ENCODE measurements at places on chromosomes 4 and X.

GRCh38 chr4:142291299-142292050 lies 554.6 kb downstream of the INPP4B start:
- no peak for DNase-seq

DNA sequence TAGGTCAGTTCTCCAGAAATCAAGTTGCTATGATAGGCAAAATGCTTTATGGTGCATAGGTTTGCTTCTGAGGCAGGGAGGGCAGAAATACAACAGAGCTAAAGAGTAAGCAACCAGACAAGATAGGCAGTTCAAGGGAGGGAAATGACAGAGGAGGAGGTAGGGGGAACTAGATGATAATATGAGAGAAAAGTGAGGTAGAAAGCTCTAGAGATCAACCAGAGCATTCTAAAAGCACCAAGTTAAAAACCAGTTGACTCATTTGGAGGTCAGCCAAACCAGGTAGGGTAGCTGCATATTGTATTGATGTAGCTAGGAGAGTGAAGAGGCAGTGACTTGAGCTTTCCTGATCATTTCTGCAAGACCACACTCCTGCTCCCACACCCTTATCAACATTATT lies 49.0 kb upstream of the SLC16A2 start:
- DNase-seq, result no peak

- no peak for DNase-seq
Measured at GRCh38 chr4:124409044-124409443, 303.5 kb downstream of the ANKRD50 start.

DNA sequence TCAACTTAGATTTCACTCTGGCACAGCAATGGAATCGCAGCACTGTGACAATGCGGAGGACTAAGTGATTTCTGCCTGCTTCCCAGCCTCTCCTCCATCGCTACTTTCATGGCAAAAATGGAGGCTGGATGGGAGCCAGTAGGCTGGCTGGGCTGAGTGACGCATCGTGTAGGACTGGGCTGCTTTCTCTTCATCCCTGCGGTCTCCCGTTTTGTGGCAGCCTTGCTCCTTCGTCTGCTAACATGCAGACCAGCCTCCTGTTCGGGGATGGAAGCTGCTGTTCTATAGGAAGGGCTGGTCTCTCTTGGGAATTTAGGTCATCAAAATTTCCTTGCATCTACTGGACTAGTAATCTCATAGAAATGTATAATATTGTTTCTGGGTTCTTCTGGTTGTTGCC lies 15.8 kb upstream of the RGS12 start:
- DNase-seq, result peak; percentile 11

DNA sequence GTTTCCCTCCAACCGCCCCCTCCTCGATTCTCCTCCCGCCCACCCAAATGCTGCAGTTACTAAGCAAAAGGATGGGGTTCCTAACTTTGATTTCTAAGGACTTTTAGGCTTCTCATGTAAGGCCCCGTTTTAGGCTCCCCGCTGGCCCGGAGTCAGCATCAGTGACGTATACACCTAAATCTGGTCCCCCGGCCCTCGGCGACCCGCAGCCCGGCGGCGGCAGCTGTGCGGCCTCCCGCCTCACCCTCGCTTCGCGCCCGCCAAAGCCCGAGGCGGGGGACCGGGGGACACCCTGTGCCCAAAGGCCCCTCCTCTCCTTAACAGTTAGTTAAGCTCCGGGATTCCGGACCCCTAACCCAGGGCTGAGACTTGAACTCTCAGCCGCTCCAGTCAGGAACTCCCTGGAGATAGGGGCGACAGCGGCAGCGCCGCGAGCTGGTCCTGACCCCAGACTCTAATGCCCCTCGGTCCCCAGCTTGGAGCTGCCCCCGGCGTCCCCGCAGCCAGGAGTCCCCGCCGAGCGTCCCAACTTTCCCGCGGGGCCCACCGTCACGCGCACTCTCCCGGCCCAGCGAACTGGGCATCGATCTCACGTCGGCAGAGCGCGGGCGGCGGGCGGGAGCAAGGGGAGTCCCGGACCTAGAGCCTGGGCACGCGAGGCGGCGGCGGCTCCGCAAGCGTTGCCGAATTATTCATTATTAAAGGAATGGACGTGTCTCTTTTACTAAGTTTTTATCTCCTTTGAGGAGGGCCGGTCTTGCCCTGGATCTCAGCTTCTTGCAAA lies 1.5 kb upstream of the NR3C2 start:
- DNase-seq, result peak; percentile 79

DNA sequence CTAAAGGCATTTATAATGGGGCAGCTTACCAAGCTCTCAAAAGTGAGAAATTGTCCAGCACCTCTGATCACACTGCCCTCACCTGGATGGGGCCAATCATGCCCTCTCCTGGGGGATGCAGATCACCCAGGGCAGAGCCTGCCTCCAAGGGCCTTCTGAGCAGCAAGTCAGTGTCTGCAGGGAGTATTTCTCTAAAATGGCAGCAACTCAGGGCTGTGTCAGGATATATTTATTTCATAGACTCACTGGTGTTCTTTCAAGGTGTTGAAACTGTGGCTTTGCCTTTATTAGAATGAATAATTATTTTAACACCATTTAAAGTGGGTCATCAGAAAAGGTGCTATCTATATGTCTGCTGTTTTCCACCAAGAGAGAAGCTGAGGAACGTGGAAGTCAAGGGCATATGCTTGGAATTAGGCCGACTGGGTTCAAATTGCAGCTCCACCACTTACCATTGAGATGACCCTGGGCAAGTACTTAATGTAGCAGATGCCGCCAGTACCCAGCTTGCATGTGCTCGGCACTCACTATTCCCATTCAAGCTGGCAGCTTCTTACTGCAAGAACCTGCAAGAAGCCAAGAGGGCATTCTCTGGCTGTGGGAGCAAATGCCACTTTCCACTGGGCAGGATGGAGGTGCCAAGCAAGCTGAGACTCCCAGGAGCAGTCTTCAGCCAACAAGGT lies 590.0 kb downstream of the BCOR start:
- no peak for DNase-seq

DNA sequence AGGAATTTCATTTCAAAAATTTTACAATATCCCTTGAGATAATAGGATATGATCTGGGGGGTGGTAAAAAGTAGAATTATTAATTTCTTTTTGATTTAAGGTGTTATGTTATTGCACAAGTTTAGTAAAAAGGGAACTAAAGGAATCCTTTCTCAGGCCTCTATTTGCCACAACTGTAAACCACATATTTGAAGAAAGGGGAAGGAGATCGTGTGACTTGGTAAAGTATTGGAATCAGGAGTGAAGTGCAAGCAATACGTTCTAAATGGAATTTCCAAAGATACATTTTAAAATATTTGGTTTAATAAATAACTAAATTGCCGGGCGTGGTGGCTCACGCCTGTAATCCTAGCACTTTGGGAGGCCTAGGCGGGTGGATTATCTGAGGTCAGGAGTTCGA lies 35.3 kb upstream of the SCRG1 start:
- no peak for DNase-seq

DNA sequence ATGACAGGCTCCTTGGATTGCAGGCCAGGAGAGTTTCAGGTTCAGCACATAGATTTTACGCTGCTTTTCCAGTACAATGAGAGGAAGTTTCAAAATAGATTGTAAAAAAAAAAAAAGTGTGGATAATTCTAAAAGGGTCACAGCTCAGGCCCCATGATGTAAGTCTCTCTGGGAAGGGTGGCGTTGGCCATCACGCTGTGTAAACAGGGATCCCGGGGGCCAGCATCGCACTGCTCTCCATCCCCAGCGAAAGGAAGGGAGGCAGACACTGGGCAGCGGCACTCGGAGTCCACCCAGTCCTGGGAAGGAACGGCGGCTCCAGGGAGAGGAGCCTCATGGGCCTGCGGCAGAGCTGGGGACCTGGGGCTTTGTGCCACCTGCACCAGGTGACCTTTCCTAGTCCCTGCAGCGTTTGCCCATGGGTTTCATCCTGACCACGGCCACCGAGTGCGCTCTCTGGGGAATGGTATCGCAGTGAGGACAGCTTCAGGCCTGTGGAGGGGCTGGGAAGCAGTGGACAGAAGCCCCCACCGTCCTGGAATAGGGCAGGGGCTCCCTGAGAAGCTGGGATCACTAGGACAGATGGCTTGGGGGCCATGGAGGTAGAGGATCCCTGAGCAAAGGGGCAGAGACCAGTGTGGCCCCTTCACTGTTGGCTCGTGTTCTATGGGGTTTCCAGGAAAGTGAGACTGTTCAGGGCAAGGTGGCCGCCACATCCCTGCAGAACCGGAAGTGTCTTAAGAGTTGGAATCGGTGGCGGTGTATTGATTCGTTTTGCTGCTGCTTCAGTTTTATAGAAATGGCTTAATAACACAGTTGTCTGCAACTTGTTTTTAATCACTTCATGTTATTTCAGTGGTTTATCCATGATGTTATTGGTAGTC lies 38.9 kb downstream of the RGS12 start:
- DNase-seq, result peak; percentile 37

- DNase-seq, result no peak
Measured at GRCh38 chr4:107828315-107829090, 3.8 kb downstream of the SGMS2 start.

- no peak for DNase-seq
Measured at GRCh38 chr4:83660578-83660977, 124.7 kb downstream of the GPAT3 start.

DNA sequence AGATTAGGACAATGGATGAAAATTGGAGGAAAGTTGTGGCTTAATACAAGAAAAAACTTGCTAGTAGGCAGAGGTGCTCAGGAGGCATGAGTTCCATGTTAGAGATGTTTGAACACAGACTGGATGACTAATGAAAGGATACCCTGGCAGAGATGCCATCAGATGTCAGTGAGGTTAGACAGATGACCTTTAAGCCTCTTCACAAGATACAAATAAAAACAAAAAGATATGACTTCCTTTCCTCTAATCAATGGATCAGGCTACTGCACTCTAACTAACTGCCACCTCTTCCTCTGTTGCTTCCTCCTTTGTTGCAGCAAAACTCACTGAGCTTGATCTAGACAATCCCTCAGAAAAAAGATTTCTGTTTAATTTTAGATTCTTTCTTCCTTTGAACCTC lies 14.7 kb downstream of the STAP1 start:
- no peak for DNase-seq

GRCh38 chr4:6781561-6781960 lies 966 bp upstream of the KIAA0232 start:
- peak; percentile 56 for DNase-seq

GRCh38 chr4:998096-998691 lies 5.0 kb upstream of the SLC26A1 start:
- DNase-seq, result no peak

- no peak for DNase-seq
Measured at GRCh38 chr4:153295131-153295755, 49.2 kb upstream of the MND1 start.

DNA sequence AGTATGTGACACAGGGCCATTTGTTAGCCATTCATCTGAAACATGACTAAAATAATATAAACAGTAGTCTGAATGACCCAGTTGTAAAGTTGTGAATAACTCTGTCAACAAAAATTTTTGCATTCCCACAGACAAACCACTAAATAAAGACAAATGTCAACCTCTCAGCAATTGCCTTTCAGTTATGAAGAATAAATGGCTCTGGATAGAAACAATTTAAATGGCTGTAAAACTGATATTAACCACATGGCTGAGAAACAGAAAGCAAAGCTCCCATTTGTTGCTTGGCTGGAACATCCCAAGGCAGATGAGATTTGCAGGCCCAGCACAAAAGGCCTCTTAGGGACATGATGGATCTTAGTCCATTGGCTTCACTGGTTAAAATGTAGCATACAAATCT lies 296.3 kb downstream of the GALNTL6 start:
- no peak for DNase-seq

DNA sequence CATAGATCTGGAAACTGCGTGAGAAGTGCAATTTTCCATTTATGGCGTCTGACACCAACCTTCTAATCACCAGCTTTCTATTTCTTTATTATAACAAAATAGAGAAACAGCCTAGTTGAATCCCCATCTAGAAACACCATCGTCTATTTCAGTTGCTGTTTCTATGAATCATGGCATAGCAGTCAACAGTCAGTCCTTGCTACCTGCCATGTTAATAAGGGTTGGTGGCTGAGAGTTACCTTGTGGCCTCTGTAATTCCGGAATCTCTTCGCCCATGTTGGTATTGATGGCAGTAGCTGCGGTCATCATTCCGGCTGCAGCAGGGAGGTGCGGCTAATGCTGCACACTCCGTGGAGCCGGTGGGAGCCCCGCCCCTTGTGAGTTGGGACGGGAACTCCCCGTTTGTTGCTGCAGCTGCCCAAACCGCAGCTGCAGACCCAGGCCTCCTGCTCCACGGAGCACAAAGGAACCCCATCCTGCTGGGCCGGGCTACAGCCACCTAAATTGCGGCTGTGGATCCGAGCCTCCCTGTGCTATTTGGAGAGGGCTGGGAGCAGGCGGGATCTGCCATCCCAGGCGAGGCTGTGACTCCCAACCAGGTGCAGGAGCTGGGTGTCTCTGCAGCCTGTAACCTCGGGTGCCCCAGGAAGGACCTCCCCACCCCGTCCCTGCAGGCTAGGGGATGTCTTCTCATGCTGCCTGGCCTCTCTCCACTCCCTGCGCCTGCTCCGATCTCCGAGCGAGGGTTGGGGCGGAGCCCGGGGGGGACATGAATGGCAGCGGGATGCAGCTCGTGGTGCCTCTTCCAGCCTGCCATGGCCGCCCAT lies 115.4 kb upstream of the STK26 start:
- no peak for DNase-seq

DNA sequence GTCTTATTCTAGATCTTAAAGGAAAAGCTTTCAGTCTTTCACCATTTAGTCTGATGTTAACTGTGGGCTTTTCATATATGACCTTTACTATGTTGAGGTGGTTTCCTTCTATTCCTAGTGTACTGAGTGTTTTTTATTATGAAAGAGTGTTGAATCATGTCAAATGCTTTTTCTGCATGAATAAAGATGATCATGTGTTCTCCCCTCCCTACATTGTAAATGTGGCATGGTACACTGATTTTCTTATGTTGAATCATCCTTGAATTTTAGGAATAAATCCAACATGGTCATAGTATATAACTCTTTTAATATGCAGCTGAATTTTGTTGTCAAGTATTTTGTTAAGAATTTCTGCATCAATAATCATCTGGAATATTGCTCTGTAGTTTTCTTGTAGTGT lies 4.3 kb downstream of the CLGN start:
- no peak for DNase-seq

DNA sequence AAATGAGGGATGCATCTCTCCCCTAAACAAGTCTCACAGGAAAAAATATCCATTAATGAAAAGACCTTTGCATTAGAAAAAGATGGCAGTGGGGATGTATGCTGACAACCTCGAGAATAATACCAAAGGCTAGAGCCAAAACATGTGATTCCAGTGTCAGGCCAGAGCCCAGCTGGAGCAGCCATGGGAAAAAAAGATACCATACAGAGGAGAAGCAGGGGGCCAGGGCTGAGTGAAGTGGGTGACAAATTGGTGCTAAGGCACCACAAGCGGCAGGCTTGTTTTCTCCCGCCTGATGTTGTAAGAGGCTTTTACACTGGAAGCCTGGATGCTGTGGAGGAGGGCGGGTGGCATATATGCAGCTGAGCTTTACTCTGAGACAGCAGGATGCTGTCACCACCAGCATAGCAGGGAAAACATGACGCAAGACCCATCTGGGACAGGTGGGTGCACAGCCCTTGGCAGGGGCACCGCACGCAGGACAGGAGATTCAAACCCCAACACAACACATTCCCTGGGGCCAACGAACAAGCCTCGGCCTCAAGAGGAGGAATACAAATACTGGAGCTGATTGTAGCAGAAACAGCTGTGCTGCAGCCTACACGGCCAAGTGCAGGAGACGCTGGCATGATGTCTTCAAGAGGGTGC lies 91.9 kb downstream of the TSPAN5 start:
- no peak for DNase-seq

DNA sequence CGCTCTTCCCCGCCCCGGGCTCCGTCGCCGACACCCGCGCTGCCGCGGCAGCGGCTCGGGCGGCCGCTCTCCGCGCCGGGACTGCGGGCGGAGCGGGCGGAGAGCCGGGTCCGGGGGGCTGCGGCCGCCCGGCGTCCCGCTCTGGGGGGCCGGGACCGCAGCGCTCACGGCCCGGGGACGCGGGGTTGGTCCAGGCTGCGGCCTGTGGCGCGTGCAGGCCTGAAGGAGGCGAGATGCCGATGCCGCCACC lies 492 bp downstream of the GALNT7 start:
- no peak for DNase-seq
